Activated CD4-positive, alpha-beta memory T cell treated with anti-CD3 and anti-CD28 coated beads for 36 hours (primary cell): ENCODE measurements at places on chromosomes 16 and 17. TPM values are rescaled to one million over a fixed set of nuclear protein-coding genes. Genes with fewer than 3 reads are reported as not detected.

Gene CLEC3A
- total RNA-seq = not detected

Gene MLX
- 39.7 TPM for total RNA-seq

Gene PSMD12
- total RNA-seq = 98.6 TPM

Gene ZNF286A
- 24.5 TPM for total RNA-seq

- peaks cover 11% of the 10 kb centered on the region for H3K4me1 ChIP-seq
- H3K36me3 ChIP-seq = peaks cover 15% of the 10 kb centered on the region
- no peak overlapping the region for H3K27ac ChIP-seq
- DNase-seq = no peak
- no peak overlapping the region for H3K4me3 ChIP-seq
- H3K27me3 ChIP-seq = no peaks in the 10 kb centered on the region
These were observed 102.2 kb downstream of the HIC1 start for GRCh38 chr17:2157081-2157480.

- H3K36me3 ChIP-seq = peaks cover 13% of the 10 kb centered on the region
- H3K27ac ChIP-seq = peak overlapping the region; percentile 61
- DNase-seq = peak; percentile 47
- H3K4me3 ChIP-seq = no peak overlapping the region
These were observed 386.5 kb downstream of the SLC39A11 start for GRCh38 chr17:72705905-72706395.

DNA sequence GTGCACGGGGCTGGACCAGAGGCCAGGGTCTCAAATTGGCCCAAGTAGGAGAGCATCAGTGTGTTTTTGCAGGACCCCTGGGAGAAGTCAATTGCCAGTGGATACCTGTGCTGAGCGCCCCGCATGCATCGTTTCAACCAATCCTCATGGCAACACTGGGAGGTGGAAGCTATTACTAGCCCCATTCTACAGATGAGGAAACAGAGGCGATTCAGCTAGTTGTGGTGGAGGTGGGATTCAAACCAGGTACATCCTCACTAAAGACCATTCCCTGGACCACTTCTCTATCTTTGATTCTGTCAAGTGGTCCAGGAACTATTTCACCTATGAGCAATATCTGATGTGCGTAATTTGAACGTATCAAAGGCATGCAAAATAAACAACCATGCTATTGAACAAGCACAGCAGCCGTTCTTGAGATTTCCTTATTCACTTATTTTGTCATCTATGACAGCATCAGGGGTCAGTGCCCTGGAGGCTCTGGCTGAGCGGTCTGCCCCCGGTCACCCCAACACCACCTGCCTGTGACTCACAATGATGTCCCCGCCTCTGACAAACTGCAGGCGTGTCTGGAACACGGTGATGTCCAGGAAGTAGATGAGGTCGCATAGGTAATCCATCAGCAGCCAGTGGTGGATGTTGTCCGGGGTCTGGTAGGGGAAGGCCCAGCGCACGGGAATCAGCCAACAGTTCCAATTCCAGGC, 54.0 kb downstream of the CNGB1 start:
- H3K4me3 ChIP-seq = no peak overlapping the region
- H3K4me1 ChIP-seq = no peaks in the 10 kb centered on the region
- no peak overlapping the region for H3K27ac ChIP-seq
- no peak for DNase-seq
- H3K27me3 ChIP-seq = no peaks in the 10 kb centered on the region
